ENCODE measurements at places on chromosomes 11 and 22.

- DNase-seq, result no peak
Measured at GRCh38 chr22:22618923-22619322, 25.5 kb upstream of the GGTLC2 start.

GRCh38 chr11:110710628-110711381, 1.4 kb downstream of the ARHGAP20 start:
- peak; percentile 69 for DNase-seq

- no peak for DNase-seq
Measured at GRCh38 chr11:127376301-127376700, 375.7 kb upstream of the KIRREL3 start.

GRCh38 chr11:20002312-20003216, 157.7 kb downstream of the DBX1 start:
- DNase-seq, result no peak

DNA sequence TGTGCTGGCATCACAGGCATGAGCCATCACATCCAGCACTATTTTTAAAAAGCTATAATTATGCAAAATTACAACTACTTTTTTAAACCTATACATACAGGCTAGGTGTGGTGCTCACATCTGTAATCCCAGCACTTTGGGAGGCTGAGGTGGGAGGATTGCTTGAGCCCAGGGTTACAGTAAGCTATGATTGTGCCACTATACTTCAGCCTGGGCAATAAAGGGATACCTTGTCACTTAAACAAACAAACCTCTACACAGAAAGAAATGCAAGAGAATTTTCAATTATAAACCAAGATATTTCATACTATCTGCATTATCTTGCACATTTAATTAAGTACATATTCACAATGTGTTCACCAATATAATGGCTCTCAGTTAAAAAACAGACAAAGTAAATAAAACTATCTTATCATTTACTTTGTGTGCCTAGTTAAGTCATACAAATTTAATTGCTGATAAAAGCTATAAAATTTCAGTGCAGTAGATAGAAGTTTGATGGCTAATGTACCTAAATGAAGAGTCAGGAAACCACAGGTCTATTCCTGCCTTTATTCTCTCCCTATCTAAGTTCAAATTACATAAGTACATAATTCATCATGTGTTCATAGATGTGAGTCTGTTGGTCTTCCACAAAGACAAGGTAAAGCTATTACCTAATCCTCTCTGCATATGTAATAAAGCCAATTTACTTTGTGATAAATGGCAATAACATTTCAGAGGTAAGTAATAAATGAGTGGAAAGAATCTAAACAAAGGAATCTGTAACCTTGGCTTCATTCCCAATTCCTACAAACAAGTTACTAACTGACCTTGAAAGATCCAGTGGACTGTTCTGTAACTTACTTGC, 9.0 kb upstream of the RDX start:
- DNase-seq, result no peak

DNA sequence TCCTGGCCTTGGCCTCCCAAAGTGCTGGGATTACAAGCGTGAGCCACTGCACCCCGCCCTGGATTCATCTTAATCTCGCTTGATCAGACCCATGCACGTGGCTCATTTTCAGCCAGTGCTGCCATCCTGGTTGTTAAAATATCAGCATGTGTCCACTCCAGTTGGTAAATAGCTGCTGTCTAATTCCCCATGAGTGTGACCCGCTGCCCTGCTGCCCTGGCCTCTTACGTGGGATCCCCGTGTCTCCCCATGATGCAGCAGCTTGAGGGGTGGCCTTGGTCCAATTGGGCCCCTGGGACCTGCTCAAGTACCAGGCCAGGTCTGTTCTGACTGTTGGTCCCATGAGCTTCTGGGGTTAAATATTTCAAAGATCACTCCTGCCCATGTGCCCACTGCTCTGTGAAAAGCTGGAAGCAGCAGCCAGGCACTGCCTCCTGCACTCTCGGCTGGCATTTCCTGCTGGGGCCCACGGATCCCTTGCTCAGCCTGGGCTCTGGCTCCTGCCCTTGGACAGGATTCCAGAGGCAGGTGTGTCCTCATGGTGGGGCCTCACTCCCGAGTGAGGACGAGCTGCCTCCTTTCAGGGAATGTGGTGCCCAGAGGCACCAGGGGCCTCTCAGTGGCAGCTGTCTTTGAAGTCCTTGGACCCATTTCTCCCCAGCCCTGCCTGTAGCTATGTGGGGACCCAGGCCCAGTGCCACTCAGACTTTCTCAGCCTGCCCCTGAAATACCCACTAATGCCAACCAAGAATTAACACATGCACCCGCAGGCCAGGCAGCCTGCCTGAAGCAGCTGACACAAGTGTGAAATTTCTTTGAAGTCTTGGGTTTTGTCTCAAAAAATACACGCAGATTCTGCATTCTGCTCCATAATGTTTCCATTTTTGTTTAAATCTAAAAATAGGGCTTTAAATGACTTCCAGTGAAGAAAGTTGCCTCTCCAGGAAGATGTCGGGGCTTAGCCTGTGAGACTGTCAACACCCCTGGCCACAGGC, 38.1 kb upstream of the PRDM11 start:
- no peak for DNase-seq

GRCh38 chr11:134749040-134749839, 337.2 kb upstream of the B3GAT1 start:
- DNase-seq, result no peak

GRCh38 chr11:102201776-102202175, 91.5 kb downstream of the YAP1 start:
- DNase-seq, result no peak

DNA sequence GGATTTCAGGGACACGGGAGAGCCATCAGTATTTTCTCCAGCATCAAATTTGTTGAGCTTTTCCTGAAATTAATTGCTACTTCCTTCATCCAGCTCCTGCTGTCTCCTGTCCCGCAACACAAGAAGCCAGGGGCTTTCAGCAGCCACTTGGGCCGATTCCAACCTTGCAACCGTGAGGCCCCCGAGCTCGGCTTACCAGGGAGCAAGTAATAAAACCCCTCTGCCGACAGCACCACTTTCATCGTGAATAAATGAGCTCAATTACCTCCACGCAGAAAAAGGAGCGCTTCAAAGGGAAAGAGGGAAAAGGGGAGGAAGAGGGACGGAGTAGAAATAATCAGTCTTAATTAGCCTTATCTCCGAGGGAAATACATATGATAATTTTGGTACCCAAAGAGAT, 76.6 kb downstream of the CELSR1 start:
- DNase-seq, result no peak

- DNase-seq, result no peak
Measured at GRCh38 chr22:50396751-50397370, 53.7 kb downstream of the PPP6R2 start.

GRCh38 chr11:45056529-45056928, 89.9 kb upstream of the PRDM11 start:
- DNase-seq, result no peak

- no peak for DNase-seq
Measured at GRCh38 chr11:115391598-115391997, 112.6 kb downstream of the CADM1 start.

DNA sequence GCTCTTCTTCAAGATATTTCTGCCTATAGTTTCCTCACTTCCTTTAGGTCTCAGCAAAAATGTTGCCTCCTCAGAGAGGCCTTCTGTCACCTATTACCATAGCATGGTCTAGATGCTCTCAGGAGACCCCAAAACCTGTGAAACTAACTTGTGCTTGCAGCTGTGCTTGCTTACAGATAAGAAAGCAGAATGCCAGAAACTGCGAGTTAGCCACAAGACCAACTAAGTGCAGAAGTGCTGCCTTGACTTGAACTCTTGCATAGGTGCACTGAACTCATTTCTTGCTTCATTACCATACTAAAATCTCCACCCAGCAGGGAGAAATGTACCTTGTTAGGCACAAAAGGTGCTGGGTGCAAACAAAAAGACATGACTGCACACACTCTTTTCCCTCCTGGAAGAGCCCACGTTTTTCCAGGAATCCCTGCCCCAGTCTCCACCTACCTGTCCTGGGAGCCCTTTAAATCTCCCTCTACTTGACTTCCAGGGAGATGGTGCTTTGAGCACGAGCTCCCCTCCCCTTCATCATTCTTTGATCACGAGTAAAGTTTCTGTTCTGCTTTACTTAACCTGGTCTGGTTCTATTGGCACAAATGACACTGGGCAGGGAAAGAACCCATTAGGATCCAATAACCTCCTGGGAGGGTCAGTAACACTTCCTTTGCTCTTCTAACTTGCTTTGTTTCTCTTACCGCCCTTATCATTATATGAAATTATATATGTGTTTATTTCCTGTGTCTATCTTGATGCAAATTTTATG, 137.7 kb upstream of the DDI1 start:
- no peak for DNase-seq

DNA sequence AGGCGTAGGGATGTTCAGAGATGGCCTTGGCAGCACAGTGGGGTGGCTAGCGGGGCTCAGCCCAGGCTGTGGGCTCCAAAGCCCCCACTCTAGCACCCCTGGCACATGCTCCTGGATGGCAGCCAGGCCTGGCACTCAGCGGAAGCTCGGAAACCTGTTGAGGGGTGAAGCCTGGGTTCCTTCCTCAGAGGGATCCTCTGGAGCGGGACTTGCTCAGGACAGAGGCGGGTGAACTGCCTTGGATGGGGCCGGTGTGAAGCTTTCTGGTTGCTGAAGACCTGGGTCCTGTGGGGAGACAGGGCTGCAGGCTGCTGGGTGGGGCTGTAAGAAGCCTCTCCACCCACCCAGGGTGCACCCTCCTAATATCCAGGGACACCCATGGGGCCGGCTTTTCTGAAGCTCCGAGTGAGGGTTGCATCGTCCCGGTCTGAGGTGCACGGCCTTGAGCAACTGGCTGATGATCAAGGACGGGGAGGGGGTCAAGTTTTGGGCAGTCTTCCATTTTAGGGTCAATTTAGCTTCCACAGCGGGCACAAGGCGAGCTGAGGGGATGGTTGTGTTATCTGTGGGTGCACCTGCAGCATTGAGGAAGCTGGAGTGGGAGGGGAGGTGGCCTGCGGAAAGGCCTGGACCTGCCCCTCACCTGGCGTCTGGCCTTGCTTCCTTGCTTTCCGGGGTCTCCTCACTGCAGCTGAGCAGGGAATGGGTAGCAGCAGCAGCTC, 5.2 kb downstream of the MRGPRE start:
- no peak for DNase-seq

- DNase-seq, result peak; percentile 50
Measured at GRCh38 chr22:37633625-37634416, 5.6 kb upstream of the SH3BP1 start.

GRCh38 chr11:47725442-47726117, 10.4 kb upstream of the AGBL2 start:
- no peak for DNase-seq

DNA sequence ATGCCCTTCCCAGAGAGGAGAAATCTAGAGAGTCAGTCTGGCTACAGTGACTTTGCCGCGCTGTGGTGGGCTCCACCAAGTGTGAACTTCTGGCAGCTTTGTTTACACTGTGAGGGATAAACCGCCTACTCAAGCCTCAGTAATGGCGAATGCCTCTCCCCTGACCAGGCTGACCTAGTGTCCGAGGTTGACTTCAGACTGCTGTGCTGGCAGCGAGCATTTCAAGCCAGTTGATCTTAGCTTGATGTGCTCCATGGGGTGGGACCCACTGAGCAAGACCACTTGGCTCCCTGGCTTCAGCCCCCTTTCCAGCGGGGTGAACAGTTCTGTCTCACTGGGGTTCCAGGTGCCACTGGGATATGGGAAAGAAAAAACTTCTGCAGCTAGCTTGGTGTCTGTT, 38.6 kb upstream of the PTH start:
- no peak for DNase-seq

DNA sequence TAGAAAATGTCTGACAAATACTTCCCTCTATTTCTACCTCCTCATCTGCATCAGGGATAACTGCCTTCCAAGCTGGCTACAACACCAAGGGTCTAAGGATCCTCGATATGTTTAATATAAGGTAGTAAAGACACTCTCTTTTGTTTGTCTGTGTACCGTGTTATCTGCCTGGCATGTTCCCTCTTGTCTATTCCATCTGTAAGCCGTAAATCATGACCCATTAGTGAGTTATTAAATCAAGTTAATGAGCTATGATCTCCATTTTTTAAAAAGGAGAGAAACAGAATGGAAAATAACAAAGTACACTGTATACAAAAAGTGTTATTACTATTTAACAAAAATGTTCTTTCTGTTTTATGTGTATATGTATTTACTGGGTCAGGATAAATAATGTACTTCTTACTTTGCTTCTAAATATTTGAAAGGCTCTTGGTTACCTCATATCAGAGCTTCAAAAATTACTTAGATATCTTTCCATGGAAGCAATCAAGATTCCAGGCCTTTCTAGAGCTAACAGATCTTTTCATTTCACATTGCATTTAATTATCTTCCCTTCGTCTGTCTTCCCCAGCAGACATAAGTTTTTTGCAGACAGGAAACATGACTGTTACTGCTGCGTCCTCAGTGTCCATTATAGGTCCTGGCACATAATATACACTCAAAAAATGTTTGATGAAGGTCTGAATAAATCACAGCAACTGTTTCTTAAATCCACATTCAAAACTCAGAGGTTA, 342.6 kb upstream of the CCDC90B start:
- DNase-seq, result no peak

GRCh38 chr22:29029202-29030000, 32.2 kb downstream of the C22orf31 start:
- no peak for DNase-seq

- DNase-seq, result no peak
Measured at GRCh38 chr11:75862437-75862836, 47.4 kb downstream of the UVRAG start.

DNA sequence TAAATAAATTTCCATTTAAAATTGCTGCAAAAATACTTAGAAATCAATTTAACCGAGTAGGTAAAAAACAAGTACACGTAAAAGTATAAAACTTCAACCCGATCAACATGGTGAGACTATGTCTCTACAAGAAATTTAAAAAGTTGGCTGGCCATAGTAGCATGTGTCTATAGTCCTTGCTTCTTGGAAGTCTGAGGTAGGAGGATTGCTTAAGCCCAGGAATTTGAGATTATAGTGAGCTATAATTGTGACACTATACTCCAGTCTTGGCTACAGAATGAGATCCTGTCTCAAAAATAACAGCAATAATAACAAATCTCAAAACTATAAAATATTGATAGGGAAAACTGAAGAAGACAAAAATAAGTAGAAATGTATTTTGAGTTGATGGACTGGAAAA, 11.1 kb downstream of the CASP4 start:
- no peak for DNase-seq

GRCh38 chr22:20021196-20022181, 579 bp downstream of the TANGO2 start:
- DNase-seq, result peak; percentile 85

DNA sequence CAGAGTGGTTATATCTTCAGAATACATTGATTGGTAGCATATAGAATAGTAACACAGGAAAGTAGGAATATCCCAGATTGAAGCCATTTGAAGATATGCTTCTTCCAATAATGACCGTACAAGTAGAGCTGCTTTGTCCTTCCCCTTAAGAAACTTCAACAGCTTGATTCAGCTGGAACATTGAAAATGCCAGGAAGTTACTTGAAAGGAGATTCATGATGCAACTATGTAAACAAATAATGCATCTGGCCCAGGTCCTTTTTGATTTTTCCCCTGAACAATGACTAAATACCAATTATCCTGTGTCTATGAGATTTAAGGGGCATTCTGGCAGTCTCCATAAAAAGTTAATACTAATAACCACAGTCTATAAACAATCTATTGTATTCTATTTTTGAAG, 3.0 kb downstream of the DKK3 start:
- DNase-seq, result no peak

- no peak for DNase-seq
Measured at GRCh38 chr22:33438273-33438672, 380.1 kb upstream of the SYN3 start.

Measured in ascending aorta (tissue), 2 donors.